ENCODE measurements at places on chromosomes 5 and 9. TPM values are rescaled to one million over a fixed set of nuclear protein-coding genes. Genes with fewer than 3 reads are reported as not detected.

GRCh38 chr5:138910546-138911185, 35.5 kb upstream of the LRRTM2 start:
- DNase-seq, result peak; percentile 59

- DNase-seq, result no peak
Measured at GRCh38 chr9:115002371-115003120, 72.2 kb upstream of the TNFSF8 start.

- DNase-seq, result no peak
Measured at GRCh38 chr5:93665648-93666047, 75.8 kb downstream of the POU5F2 start.

GRCh38 chr5:9721161-9721560, 91.0 kb upstream of the TAS2R1 start:
- DNase-seq, result no peak

GRCh38 chr9:87138128-87139040, 191.1 kb upstream of the GAS1 start:
- DNase-seq, result no peak

GRCh38 chr9:105681313-105681712, 13.0 kb upstream of the TMEM38B start:
- DNase-seq, result no peak

GRCh38 chr9:120110520-120110919, 469.4 kb downstream of the CDK5RAP2 start:
- no peak for DNase-seq

- no peak for DNase-seq
Measured at GRCh38 chr5:159010661-159011442, 88.9 kb downstream of the EBF1 start.

DNA sequence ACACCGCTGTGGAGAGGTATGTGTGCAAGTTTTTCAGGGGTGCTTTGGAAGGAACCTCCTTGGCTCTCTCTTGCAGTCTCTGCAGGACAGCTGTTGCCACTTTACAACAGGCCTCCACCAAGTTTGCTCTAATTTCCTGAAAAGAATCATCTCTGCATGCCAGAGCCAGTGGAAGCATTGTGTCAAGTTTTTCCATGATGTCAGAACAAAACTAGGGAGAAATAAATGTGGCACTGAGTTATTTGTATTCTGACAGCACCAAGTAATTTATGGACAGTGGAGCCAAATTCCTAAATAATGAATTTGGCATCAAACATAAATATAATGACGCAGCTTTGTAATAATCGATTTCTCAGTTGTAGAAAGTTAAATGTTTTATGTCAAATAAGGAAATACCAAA, 146.9 kb downstream of the KIAA0825 start:
- DNase-seq, result peak; percentile 7

DNA sequence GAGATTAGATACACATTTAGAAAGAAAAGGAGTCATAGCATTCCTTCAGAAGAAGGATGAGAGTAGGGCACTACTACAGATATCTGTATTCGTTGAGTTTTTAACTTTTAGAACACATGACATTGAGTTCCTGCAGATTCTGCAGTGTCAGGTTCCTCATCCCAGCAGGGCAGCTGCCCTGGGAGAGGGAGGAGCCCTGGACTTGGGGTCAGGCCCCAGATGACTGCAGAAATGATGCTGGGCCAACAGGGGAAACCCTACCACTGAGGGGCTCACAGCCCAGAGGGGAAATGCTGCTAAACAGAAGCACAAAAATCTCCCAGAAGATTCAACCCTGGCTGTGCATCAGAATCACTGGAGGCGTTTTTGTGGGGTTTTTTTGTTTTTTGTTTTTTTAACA, 68.9 kb upstream of the TAF1L start:
- DNase-seq, result peak; percentile 34

DNA sequence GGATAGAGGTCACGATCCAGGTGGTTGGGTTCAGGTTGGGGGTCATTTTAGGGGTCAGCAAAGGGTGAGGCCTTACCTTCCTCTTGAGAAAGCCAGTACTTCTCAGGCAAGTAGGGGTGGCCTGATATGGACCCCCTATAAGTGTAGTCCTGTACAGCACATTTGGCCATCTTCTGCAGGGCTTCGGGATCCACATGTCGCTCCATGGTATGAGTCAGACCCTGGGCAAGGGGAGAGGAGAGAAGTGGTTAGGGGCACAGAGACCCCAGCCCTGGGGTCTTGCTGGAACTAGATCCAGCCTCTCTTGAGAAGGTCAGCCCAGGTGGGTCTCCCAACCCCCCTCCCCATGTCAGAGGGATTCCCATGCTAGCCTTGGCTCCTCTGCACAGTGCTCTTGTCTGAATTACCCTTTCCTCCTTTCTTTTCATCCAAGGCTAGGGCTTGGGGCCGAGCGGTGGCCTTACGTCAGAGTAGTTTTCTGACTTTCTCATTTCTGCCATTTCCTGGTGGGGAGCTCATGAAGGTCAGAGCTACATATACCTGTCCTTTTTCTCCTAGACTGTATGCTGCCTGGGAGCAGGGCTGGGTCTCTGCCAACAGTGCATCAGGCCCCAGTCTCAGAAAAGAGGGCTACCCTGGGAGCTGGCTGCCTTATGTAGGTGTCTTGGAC, 9.0 kb upstream of the MYORG start:
- no peak for DNase-seq

GRCh38 chr9:37998881-37999587, 70.0 kb downstream of the SHB start:
- DNase-seq, result peak; percentile 58

DNA sequence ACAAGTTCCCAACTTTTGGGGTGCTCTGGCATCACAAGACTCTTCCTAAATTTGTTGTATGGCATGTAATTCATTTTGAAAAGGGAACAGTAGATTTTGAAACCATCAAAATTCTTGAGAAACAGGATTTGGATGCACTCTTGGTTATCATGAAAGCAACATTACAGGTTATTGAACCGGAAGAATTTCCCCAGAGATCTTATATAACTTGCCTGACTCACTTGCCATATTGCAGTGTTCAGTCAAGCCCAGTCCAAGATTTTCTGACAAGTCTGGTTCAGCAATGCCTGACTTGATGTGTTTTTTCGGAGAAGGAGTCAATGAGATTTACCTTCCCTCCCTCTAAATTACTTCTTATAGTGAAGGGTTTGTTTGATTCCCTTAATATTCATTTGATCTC, 32.0 kb downstream of the SMIM15 start:
- no peak for DNase-seq

GRCh38 chr5:178208540-178209227, 4.4 kb downstream of the HNRNPAB start:
- no peak for DNase-seq

DNA sequence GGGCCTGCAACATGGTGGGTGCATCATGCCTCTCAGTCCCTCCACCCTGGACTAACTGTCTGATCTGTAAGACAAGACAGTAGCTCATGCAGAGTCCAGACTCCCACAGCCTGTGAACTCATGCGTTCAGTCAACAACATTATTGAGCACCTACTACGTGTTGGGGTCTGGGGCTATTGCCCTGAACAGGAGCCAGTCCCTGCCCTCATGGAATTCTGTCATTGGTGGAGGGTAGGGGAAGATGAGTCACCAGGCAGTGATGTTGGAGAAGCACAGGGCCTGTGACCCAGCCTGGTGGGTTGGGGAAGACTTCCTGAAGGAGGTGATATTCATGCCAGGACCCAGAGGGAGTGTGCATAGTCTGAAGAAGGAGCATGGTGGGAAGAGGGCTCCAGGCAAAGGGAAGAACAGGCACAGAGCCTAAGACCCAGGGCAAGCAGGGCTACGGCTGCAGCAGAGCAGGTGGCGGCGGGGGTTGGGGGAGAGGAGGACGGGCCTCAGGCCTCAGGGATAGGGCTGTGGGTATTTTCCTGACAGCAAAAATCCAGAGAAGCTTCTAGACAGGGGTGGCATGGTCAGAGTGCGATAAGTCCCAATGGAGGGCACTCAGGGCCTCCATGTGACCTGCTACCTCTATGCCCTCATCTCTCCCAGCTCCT, 26.7 kb upstream of the PSD2 start:
- no peak for DNase-seq

- DNase-seq, result peak; percentile 64
Measured at GRCh38 chr5:54547711-54548250, 30.2 kb downstream of the SNX18 start.

GRCh38 chr9:14222149-14222835, 91.6 kb downstream of the NFIB start:
- no peak for DNase-seq

GRCh38 chr9:68747043-68747533, 42.0 kb downstream of the PIP5K1B start:
- no peak for DNase-seq

- DNase-seq, result no peak
Measured at GRCh38 chr5:171189442-171189841, 119.6 kb upstream of the TLX3 start.

GRCh38 chr9:129416821-129417539, 203.9 kb downstream of the C9orf50 start:
- no peak for DNase-seq

- DNase-seq, result peak; percentile 13
Measured at GRCh38 chr5:101393795-101394450, 490.8 kb upstream of the ST8SIA4 start.

GRCh38 chr5:158039911-158040347, 181.0 kb upstream of the CLINT1 start:
- DNase-seq, result no peak

DNA sequence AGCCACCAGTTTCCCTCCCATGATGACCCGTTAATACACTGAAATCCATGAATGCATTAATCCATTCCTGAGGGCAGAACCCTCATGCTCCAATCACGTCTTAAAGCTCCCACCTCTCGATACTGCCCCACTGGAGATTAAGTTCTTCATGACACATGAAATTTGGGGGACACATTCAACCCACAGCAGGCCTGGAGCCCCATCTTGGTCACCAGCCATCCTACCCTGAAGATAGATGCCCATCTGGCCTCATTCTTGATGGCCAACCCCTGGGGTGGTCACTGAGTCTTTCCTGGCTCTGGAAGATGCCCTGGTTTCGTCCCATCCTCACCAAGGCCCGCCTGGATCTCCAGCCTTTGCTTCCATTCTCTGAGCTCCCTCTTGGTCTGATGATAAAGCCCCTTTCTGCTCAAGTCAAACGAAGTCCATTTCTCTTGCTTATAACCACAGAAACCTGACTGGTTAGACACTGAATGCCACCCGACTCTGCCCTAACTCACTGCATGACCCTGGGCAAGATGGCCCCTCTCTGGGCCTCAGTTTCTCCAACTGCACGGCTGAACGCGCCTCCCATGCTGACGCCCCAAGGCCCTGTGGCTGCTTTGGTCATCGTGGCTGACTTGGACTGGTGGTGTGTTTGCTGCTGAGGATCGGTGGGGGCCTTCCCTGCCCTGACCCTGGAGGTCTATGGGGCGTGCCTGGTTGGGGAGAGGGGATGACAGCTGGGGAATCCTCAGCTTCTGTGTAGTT, 138.4 kb upstream of the IER5L start:
- DNase-seq, result no peak

DNA sequence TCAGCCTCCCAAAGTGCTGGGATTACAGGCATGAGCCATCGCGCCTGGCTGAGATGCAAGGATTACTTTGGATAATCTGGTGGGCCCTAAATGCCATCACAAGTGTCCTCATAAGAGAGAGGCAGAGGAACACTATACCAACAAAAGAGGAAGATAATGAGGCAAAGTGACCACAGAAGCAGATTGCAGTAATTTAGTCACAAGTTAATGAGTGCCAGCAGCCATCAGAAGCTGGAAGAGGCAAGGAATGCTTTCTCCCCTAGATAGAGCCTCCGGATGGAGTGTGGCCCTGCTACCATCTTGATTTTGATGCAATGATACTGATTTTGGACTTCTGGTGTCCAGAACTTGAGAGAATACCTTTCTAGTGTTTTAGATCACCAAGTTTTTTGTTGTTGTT, 122.3 kb downstream of the SPATA31D1 start:
- DNase-seq, result no peak

GRCh38 chr9:9002826-9003583, 1203.4 kb upstream of the DMAC1 start:
- DNase-seq, result no peak

GRCh38 chr9:127808347-127809001, 5.8 kb downstream of the FPGS start:
- no peak for DNase-seq

- no peak for DNase-seq
Measured at GRCh38 chr9:121210536-121210935, 8.9 kb upstream of the RAB14 start.

DNA sequence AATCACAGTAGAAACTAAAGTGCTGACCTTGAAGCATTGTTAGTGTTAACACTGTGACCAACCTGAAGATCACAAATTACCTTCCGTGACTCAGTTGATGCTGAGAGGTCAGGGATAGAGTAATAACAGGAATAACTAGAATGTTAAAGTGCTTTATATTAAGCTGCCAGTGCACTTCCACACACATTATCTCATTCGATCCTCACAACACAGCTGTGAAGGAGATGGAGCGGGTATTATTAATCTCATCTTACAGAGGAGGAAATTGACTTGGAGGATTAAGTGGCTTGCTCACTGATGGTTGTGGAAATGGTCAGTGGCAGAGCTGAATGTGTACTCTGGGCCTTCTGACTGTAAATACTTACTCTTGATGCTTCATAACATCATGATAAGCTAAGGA, 252.5 kb upstream of the DMRT1 start:
- DNase-seq, result no peak

- no peak for DNase-seq
Measured at GRCh38 chr9:86122311-86122710, 23.0 kb upstream of the GOLM1 start.

DNA sequence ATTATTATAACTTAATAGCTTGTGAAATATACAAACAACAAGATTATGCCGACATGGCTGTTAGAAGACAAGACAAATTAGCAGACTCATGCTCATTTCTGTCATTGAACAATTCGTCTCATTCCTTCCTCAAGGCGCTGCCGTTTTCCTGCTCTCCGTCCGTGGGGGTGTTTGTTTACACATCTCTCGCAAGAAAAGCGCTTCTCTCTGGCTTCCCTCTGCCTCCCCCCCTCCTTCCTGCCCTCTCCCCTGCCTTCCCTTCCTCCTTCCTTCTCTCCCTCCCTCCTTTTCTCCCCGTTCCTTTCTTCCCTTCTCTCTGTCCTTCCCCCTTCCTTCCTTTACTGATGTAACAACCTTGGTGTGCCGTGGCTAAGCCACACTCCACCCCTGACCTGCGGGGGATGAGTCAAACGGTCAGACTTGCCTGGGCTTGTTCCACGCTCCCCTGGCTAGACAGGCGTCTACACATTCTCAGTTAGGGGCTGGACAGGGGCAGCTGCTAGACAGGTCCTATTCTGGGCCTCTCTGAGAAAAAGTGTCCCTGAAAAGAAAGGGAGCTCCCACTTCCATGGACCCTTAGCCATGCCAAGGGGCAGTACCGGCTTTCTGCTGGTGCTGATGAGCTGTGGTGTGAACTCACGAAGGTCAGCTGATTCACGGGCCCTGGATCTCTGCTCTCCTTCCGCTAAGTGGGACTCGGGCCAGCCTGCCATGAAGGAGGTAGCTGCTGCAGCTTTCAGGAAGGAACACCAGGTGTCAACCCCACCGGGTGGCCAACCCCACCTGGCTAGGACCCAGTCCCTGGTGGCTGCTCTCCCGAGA, 32.0 kb upstream of the SPTLC1 start:
- DNase-seq, result peak; percentile 99

The TTF1 gene
- 15.7 TPM for total RNA-seq

The PRDM9 gene
- total RNA-seq, result not detected

The SPARC gene
- 797 TPM for total RNA-seq

The BRD8 gene
- total RNA-seq, result 60.0 TPM

The CORO2A gene
- 0.11 TPM for total RNA-seq

The ISL1 gene
- total RNA-seq, result not detected

The CCDC152 gene
- under 0.01 TPM for total RNA-seq

The PRRX2 gene
- total RNA-seq, result not detected

The GABRA1 gene
- total RNA-seq, result not detected

The CCNH gene
- total RNA-seq, result 59.4 TPM

Measured in LHCN-M2 (cell line).